ENCODE measurements at places on chromosomes 2 and 18.

DNA sequence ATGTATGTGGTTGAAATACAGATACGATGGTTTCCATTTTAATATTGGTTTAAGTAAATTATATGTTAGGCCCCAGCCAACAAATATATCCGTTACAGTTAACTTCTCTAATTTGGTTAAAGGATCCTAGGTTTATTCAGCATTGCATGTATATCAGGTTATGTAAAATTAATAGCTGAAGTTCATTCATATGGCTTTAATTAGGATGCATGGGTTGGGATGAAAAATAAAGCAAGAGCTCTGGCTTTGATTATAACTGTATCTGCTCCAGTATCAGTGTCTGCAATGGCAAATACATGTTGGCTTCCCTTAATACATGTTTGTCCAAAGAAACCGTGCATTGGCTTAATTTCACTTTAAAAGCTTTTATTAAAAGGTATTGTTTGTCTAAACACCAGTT, 435.7 kb upstream of the SETBP1 start:
- DNase-seq, result no peak

- DNase-seq, result no peak
Observed at GRCh38 chr18:22482948-22483347, 65.2 kb upstream of the CTAGE1 start.

GRCh38 chr18:44409515-44409914, 271.2 kb upstream of the SETBP1 start:
- no peak for DNase-seq

DNA sequence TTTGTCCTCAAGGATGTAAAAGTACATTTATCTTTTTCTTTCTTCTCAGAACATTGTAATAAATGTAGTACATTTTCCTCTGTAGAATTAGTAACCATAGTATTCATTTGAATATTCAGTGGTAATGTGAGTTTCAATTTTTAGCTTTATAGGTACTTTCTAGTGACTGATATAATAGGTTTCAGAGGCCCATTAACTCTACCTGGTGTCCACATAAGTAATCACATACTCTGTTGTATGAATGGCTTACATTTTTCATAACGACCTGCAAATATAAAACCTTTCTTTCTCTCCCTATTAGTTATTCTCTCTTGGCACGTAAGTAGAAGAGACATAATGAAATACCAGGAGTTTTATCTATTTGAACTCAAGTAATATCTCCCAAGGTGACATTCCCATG, 1017.6 kb downstream of the DPP10 start:
- DNase-seq, result no peak

- DNase-seq, result no peak
Observed at GRCh38 chr2:23513872-23514793, 129.2 kb downstream of the KLHL29 start.

Data from cardiac fibroblast (primary cell).